ENCODE measurements at places on chromosomes 3 and 15.
A peak's percentile ranks its signal among the peaks of the same experiment; 100 is the strongest.

DNA sequence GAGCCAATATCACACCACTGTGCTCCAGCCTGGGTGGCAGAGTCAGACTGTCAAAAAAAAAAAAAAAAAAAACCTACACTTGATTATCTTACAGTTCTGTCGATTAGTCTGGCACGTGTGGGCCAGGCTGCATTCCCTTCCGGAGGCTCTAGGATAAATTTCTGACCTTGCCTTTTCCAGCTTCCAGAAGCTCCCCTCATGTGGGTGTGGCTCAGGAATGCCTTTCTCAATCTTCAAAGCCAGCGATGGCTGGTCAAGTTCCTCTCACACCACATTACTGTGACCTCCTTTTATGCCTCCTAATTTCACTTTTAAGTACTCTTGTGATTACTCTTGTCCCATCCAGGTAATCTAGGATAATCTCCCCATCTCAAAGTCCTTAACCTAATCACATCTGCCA, 58.2 kb upstream of the DUT start:
- no peak for DNase-seq

- no peak for DNase-seq
These were observed 23.6 kb upstream of the CSPG4 start for GRCh38 chr15:75736256-75736655.

DNA sequence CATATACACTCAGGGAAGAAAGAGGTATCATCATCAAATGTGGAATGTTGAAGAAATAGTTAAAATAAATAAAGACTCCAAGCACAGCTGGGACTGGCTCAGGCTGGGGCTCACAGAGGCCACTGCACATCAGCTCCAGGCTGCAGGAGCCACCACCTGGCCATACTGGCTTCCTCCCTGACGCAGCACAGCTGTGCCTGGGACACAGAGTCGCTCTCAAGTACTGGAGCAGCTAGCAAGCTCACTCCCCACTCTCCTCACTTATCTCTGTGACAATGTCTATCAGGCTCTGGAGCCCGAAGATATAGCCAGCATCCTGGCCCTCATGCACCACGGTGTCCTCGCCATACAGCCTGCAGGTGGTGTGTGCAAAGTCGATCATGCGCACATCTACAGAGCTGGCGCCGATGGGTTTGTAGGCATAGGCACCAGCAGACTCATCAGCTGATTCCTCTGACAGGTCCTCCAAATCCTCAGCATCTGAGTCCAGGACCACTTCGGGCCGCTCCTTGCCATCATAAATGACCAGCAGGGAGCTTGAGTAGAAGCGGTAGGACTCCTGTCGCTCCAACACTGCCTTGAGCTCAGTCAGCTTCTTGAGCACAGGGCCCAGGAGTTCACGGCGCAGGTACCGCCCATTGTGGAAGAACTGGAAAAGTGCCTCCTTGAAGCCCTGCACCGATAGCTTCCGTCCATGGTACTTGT, 2.5 kb upstream of the NCKIPSD start:
- no peak for DNase-seq

DNA sequence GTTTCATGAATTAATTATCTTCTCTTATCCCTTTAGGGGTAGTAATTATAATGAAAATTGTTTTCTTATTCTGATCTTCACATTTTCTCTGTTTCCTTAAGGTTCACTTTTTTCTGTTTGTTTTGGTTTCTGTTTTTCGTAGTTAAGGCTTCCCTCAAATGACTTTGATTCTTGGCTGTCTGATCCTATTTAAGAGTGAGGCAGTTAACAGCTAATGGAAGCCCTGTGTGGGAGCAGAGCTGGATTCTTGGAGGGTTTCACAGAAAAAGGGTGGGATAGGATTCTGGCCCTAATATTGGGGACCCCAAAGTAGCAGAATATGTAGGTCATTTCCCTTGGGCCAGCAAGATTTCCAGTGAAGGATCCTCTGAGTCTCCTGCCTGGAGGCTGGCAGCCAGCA, 6.8 kb upstream of the AMOTL2 start:
- DNase-seq = no peak

DNA sequence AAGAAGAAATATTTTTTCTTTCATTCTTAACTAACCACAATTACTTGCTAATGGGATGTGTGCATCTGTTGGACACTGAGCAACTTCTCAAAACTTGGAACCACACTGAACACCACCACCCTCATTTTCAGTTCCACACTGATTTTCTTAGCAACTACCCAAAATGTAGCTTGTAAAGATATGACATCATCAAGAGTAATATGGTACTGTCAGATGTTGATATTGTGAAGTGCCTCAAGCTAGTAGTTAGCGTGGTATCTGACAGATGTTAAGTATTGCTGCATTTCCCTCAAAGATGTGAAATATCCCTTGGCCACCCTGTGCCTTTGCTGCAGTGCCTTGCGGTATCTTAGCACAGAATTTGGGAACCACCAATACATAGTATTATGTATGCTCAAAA, 9.3 kb downstream of the RFTN1 start:
- peak; percentile 95 for DNase-seq

- DNase-seq = peak; percentile 39
These were observed 13.1 kb upstream of the KCTD6 start for GRCh38 chr3:58478781-58479180.

DNA sequence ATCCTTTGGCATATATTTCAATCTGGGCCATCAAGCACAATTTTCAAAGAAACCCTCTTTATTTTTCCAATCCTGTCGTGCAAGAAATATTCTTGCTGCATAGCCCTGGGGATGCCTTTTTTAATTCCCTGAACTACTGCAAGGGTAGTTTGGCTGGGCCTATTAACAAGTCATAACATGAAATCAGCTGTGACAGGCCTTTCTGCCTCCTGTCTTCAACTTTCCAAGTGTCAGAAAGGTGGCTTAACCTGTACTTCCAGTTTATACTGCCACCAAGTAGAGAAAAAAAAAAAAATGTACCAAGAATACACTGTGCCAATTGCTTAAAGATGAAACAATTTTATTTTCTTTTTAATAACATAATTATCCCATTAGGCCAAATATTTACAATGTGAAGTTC, 32.4 kb upstream of the SPPL2A start:
- no peak for DNase-seq

DNA sequence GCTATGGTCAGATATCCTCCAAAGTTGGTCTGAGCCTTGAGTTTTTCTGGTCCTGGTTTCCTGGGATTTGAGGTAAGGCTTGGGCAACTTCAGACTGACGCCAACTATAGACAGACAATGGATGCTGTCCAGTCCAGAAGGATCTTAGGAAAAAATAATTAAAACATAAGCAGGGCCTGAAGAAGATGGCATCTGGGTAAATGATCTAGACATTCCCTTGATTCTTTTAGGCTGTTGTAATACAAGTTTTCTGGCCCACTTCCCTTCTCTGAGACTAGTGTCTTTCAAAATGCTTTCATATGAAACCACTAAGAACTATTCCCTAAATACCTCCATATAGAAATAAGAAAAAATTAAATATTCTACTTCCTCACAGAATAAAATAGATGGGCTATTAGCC, 47.7 kb upstream of the PLXND1 start:
- DNase-seq = peak; percentile 16

DNA sequence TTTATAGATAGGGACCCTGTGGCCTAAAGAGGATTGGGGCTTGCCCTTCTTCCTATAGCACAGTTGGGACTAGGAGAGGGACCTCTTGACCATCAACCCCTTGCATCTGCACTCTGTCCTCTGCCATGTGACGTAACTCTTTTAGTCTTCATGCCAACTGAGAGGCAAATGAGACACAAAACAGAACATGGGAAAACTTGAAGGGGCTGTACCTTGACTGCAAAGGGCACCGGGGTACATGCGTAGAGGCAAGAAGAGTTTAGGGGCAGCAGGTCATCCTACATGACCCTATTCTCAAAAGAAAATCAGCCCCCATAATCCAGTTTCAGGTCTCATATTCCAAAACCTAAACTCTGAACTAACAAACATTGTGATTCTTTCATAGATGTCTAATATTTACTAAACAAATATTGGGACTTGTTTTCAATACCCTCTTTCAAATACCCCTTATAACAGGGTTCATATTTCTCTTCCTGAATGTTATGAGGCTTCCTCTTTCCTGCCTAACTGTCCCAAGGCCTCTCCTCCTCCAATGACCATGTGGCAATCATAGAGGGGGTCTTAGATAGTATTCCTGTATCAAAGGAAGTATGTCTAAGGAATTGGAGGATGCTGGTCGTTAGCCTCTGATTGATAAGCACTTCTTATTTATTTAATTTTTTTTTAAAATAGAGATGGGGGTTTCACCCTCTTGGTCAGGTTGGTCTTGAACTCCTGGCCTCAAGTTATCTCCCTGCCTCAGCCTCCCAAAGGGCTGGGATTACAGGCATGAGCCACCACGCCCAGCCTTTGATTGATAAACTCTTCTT, 20.6 kb downstream of the ACKR2 start:
- DNase-seq = no peak

GRCh38 chr3:168933614-168934013, 729.9 kb downstream of the MECOM start:
- DNase-seq = no peak

DNA sequence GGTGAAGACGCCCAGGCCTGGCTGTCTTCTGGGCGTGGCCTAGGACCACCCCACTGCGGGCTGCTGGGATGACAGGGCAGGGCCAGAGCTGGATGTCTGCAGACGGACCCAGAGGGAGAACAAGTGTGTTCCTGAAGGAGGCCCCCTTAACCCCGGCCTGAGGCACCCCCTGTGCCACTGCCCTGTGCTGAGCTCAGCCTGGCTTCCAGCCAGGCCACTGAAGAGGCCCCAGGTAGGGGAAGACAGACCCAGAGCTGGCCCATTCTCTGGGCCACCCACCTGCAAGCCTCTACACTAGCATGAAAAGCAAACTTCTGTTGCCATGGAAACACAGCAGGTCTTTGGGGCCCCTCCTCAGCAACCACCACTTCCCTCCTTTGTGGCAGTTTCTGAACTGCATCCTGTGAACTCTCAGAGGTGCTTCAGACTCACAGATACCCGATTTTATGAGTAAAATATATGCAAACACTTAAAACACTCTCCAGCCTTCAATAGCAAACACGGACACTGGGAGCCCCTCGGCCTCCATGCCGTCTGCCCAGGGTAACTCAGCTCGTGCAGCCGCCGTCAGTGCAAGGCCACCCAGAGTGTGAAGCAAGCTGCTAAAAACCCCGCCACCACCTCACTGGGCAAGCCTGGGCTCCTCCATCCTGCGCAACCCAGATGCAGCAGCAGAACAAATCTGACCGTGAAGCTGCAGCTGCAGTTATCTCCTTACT, 42.5 kb downstream of the CMTM6 start:
- DNase-seq = no peak

DNA sequence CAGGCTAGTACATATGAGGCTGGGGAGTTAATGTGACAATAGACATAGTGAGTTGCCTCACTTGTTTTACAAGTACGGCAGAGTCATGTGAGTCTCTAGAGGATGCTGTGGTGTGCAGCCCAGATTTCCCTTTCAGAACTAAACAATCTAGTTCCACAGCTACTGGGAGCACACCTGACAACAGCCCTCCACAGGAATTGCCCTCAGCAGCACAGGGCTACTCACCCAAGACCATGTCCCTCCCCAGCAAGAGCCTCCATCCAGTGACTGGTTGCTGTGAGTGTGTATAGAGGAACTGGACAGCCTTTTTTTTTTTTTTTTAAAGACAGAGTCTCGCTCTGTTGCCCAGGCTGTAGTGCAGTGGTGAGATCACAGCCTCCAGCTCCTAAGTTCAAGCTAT, 40.2 kb upstream of the UBE2E2 start:
- DNase-seq = peak; percentile 68

DNA sequence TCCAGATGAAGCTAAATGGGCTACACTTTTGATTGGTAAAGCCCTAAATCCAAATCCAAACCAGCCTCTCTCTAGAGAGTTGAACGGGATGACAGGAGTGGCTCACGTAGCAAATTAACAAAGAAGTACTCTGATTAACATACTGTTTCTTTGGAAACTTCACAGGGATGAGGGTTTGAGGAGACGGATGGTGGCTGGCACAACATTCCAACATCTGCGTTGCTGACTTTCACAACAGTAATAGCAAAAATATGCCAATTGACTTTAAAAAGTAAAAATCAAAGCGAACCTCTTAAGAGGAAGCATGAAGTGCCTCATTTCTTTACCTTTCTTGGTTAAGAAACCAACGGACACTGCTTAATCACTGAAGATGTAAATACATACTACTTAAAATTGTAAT, 181.4 kb downstream of the TBL1XR1 start:
- no peak for DNase-seq

DNA sequence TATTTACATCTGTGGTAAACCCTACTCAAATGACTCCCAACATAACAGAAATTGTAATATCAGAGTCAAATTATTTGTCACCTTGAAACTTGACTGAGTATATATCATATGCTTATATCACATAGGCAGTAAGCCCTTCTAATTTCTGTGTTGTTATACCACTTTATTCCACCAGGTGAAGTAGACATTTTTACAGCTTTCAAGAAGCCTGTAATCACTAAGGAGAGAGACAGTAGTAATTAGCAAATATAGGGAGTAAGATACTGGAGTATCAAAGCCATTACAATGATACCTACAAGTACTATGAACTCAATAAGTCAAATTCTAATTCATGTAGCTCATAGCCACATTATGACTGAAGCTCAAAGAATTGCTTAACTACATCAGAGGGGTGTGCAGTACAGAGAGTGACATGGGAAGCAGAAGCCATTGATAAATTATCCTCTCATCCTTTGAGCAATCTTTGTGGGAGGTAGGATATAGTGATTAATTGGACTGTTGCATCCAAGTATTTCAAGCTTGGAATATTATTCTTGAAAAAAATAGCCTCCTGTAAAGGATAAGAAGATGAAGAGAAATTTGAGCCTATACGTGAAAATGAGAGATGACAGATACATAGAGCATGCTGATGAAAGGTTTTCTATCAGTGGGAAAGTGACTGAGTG, 1005.9 kb downstream of the ZPLD1 start:
- DNase-seq = no peak

- DNase-seq = no peak
These were observed 2.6 kb upstream of the EOGT start for GRCh38 chr3:69016102-69016501.

GRCh38 chr15:79339588-79340314, 28.8 kb downstream of the TMED3 start:
- peak; percentile 51 for DNase-seq

DNA sequence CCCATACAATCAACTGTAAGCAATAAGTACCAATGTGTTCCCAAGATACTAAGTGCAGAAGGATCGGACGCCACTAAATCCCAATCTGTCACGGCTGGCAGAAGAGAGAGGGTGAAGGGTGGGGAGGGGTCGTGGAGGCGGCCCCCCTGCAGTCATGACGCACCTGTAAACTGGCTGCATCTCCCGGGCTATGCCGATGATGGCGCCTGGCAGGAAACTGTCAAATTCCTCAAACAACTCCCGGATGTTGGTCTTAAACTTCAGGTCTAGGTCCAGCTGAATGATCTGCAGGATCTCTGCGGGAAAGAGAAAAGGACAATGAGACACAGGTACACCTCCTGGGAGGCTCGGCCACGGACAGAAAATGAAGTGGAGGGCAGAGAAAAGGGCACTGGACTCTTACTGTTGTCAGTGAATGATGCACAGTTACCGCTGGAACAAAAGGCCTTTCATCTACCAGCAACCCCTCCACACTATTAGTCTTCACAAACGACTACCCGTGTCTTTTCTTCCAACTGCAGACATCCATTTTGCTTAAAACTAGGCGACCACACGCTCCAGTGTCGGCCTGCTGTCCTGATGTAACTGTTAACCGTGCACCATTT, 114.6 kb downstream of the XXYLT1 start:
- no peak for DNase-seq

- DNase-seq = peak; percentile 100
These were observed 6.8 kb upstream of the PDCD6IP start for GRCh38 chr3:33791477-33792166.

Data from inflammatory macrophage treated with lipopolysaccharide for 4 hours (primary cell).